Progenitor cell of endocrine pancreas (in vitro differentiated cells): ENCODE measurements at places on chromosomes 12 and 14.

DNA sequence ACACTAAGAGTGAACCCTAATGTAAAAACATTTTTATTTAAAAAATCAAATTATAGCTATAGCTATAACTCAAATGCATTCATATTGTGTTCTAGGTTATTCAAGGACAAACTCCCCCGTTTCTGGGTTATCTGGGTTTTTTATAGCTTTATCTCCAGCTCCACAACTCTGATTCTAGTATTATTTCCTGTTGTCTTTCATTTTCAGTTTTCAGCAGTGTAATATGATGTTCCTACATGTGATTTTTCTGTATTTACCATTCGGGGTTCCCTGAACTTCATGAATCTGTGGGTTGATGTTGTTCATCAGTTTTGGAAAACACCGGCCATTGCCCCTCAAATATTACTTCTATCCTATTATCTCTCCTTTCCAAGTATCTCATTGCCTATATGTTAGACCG lies 221.9 kb upstream of the FOXN3 start:
- DNase-seq: no peak

GRCh38 chr12:99097171-99097570 lies 452.1 kb downstream of the APAF1 start:
- DNase-seq: no peak

DNA sequence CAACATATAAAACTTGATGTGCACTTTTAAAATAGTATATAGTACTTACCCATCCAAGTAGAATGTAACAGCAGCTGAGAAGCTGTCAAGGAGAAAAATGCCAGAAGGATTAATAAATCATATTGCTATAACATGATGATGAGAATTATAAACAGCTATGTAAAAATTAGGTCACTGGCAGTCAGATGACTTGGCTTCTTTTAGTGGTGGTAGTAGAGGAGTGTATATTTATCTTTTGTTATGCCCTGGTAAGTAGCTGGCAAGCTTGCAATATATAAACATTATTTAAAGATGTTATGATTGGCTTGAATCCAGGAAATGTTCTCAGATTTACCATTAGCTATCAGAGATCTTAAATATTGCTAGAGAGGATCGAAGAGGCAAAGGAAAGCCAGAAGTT lies 471.0 kb upstream of the MGAT4C start:
- no peak for DNase-seq

GRCh38 chr14:98070536-98070935 lies 1201.5 kb downstream of the BCL11B start:
- DNase-seq: no peak

- no peak for DNase-seq
Measured at GRCh38 chr12:67698672-67699581, 50.4 kb downstream of the DYRK2 start.

GRCh38 chr12:89551747-89552146 lies 25.9 kb upstream of the POC1B start:
- no peak for DNase-seq
